ENCODE measurements at places on chromosomes 16 and 17.

GRCh38 chr16:20181949-20182348 lies 108.3 kb upstream of the GPR139 start:
- no peak for DNase-seq

- no peak for DNase-seq
Measured at GRCh38 chr16:72927199-72928089, 120.5 kb downstream of the ZFHX3 start.

- DNase-seq, result no peak
Measured at GRCh38 chr17:73645050-73645871, 1.0 kb upstream of the SDK2 start.

DNA sequence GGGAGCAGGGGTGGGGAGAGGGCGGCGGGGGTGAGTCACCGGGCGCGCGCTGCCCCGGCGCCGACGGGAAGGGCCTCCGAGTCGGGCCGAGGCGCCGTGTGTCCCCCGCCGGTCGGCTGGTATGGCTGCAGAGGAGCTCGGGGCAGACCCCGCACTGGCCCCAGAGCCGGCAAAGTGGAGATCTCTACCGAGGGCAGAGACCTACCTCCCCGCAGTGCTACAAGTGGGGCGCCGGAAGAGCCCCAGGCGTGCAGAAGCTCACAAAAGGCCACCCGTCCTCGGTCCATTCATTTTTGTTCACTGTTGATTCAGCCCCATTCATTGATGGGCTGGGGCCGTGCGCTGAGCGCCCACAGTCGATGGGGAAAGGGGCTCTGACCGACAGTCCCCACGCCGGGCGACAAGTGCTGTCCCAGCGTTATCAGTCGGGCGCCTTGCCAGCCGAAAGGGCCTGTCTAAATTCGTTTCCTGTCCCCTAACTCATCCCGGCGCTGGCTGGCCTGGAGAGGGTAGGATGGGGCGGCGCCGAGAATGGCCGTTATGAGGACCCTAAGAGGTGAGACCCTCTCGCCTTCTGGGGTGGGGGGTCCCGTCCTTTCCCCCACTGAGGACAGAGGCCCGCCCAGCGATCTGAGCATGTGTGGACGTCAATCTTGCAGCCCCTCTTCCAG lies 709 bp upstream of the ENO3 start:
- no peak for DNase-seq

DNA sequence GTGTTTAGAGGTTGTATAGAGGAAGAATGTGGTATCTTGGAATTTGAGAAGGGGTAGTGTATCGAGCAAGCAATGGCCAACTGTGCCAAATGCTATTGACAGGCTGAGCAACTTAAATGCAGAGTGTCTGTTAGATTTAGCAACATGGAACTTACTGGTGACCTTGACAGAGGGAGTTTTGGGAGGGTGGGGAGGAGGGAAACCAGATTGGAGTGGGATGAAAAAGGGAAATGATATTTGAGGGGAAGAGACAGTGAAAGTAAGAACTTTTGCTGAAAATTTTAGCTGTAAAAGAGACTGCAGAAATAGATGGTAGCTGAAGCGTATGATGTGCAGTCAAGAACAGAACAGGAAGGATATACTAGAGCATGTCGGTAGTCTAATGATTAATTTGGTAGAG lies 1.1 kb downstream of the LRRC36 start:
- no peak for DNase-seq

- DNase-seq, result no peak
Measured at GRCh38 chr16:78098595-78099270, 721 bp upstream of the WWOX start.

DNA sequence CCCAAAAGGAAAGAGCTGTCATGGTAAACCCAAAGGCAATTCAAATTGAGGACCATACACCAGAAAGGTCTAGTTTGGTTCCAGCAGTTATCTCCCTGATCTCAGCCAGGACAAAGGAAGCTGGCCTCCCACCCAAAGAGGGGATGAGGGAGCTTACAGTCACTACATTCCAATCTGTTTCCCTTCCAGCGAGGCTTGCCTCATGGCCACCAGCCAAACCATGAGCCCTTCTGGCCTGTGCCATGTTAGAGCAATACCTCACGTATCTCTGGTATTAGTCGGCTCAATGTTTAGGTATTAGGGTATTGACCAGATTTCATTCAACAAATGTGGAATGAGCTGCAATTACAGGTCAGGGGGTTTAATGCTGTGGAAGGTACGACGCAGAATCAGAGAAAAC lies 8.4 kb downstream of the NDUFAB1 start:
- DNase-seq, result no peak

- DNase-seq, result no peak
Measured at GRCh38 chr17:66647391-66647983, 187.4 kb upstream of the CACNG5 start.

GRCh38 chr17:75263055-75263454 lies 1.4 kb downstream of the MRPS7 start:
- no peak for DNase-seq

GRCh38 chr16:4552541-4552940 lies 3.6 kb upstream of the C16orf96 start:
- DNase-seq, result no peak

GRCh38 chr17:8031261-8031661 lies 7.6 kb upstream of the ALOX15B start:
- DNase-seq, result no peak

DNA sequence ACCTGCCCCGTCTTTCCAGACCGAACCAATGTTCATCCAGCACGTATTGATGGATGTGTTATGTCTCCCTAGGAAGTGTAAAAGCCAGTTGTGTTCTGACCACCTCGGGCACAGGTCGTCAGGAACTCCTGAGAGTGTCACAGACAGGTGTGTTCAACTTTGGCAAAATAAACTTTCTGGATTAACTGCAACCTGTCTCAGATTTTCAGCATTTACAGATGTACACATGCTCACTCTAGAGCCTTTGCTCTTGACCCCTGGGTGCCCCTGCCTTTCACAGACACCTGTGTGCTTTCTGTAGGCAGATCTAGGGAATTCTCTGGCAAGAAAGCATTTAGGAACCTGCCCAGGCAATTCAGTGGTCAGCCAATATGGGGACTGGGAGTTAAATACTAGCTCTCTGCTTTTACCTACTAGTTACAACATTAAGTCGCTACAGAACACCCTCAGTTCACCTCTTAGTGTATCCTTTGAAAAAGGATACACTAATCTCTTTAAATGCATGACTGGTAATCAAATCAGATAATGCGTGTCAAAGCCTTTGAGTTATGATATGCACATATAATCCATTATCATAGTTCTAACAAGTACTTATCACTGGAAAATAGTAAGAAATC lies 188.9 kb downstream of the CPPED1 start:
- DNase-seq, result no peak

DNA sequence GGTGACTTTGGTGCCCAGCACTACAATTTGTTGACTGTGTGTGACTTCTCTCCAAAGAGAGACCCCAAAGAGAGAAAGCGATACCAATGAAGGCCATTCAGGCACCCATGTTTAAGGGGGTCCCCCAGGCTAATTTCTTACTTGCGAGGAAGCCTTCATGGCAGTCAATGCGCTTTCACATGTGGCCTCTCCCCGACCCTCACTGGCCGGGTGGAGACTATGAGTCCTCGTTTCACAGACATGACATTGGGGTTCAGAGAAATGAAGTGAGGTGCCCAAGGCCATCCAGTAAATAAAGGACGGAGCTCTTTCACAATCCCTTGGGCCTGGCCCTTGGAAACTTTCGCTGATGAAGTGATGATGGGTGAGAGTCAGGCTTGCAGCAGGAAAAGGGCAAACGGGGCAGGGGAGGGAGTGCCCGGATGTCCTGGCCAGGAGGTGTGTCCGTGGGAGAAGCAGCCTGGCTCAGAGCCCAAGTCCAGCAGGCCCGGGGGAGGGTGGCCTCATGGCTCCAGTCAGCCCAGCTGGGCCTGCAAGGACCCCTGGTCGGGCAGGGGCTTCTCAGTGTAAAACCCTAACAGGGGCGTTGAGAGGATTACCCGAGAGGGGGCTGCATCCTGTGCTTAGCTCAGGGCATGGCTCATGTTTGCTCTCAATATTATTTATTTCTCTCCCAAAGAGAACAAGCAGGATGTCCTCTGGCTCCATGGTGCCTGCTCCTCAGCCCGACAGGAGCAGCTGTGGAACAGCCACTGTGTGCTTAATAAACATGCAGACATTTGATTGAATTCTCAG lies 14.7 kb downstream of the TBX2 start:
- DNase-seq, result no peak

DNA sequence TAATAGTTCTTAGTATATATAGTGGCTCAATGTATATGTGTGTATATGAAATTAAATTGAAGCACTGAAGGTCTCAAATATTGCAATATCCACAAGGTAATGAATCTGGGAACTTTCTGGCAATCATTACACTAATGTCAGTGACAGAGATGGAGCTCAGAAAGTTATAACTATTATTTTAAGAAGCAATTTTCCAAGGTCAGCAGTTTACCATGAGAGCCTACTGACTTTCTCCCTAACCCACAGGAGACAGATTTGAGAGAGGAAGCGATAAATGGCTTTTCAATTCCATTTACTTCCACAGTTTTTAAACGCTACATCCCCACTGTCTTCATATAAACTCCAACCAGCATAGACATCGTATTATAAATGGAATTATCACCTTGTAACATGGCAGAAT lies 92.9 kb downstream of the PCTP start:
- no peak for DNase-seq

DNA sequence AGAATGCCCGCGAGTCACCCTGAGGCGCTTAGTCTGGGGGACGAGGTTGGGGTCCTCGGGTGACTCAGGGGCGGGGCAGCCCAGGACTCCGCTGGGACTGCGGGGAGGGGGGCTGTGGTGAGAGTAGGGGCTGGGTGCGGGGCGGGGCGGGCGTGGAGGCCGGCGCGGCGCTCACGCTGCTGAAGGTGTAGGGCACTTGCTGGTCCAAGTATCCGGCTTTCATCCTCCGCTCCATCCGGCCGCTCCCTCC lies 832 bp downstream of the ETV4 start:
- DNase-seq, result no peak

GRCh38 chr17:1267471-1267943 lies 2.7 kb upstream of the BHLHA9 start:
- no peak for DNase-seq

DNA sequence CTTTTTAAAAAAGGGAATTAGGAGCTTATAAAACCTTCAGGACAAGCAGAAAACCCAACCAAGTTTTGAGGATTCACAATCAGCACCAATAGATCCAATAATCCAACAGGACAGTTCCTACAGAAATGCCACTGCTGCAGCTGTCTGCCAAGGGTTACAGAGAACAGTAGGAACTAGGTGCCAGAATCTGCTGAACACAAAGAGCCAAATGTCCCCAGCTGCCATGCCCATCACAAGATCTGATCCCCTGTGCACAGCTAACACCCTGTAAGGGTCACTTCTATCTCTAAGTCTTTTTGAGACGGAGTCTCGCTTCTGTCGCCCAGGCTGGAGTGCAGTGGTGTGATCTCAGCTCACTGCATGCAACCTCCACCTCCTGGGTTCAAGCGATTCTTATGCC lies 262.3 kb downstream of the STX8 start:
- DNase-seq, result no peak

- DNase-seq, result no peak
Measured at GRCh38 chr17:74250324-74250995, 23.6 kb upstream of the DNAI2 start.

Measured in stimulated activated CD8-positive, alpha-beta memory T cell treated with anti-CD3 and anti-CD28 coated beads, Interleukin-4, amount 100 ng/mL, for 1 hour (primary cell).